IPS DF 6.9 (cell line): ENCODE measurements at places on chromosomes 7 and 10.
A peak's percentile ranks its signal among the peaks of the same experiment; 100 is the strongest.

- DNase-seq, result no peak
Observed at GRCh38 chr10:44300666-44301649, 83.9 kb downstream of the CXCL12 start.

GRCh38 chr7:76123316-76123715 lies 75.4 kb downstream of the MDH2 start:
- DNase-seq, result no peak

DNA sequence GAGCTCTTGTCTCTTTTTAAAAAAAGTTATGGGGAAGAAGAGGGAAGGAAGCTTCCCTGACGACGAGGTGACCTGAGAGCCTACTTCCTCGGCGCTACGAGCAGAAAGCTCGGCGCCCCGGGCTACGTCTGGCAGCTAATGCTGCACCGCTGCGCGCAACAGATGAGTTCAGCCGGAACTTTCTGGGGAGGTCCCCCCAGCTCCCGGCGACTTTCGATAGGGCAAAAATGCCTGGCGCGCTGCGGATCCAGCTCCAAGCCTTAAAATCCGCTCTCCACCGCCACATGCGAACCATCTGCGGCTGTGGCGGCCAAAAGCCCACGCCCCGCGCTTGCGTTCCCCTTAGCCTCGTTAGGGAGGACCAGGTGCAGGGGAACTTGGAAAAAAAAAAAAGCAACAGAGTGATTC lies 621 bp downstream of the P4HA1 start:
- no peak for DNase-seq

- DNase-seq, result no peak
Observed at GRCh38 chr7:96401200-96401599, 79.3 kb upstream of the SLC25A13 start.

DNA sequence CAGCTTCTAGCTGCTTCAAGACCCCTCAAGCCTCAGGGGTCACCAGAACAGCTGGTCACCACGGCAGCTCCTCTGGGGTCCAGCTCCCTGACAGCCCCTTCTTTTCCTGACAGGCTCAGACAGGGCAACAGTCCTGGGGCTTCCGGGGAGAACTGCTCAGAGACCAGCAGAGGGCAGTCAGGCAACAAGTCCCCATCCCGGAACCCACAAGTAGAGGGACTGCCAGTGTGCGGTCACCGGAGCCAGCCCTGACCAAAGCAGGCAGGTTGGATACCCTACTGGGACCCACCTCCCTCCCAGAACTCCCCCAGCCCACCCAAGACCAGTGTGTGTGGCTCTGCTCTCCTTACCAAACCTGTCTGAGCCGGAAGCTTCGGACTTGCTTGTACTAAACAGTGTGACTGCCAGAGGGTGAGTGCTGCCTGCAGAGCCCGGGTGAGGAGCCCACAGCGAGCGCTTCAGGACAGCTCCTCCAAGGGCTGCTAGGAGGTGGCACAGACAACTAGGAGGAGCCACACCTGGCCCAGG lies 40.3 kb downstream of the YKT6 start:
- peak; percentile 45 for DNase-seq

DNA sequence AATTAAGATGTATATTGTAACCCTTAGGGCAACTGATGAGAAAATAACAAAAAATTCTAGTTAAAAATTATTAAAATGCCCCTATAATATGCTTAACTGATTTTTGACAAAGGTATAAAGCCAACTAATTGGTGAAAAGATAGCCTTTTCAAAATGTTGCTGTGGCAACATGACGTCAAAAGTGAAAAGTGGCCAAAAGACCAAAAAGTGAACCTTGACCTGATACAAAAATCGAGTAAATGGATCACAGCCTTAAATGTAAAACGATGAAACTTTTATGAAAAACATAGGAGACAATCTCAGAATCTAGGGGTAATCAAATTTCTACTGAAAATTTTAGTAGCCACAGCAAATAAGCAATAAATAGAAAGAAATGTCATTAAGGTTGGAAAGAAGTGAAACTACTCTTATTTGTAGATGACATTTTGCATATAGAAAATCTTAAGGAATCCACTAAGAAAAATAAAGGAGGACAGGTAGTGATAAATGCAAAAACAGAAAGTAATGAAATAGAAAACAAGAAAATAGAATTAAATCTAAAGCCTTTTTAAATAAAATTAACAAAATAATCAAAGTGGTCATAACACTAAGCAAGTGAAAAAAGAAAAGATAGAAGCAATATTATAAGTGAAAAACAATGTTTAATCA lies 285.6 kb downstream of the ADK start:
- no peak for DNase-seq

- DNase-seq, result no peak
Observed at GRCh38 chr7:77684030-77684429, 12.2 kb upstream of the RSBN1L start.

- DNase-seq, result peak; percentile 43
Observed at GRCh38 chr7:1176891-1177373, 16.9 kb upstream of the ZFAND2A start.

- DNase-seq, result no peak
Observed at GRCh38 chr10:132541601-132542011, 4.0 kb downstream of the INPP5A start.

GRCh38 chr7:120043250-120043649 lies 229.7 kb upstream of the KCND2 start:
- DNase-seq, result no peak

GRCh38 chr10:86711513-86712316 lies 43.4 kb downstream of the LDB3 start:
- no peak for DNase-seq

DNA sequence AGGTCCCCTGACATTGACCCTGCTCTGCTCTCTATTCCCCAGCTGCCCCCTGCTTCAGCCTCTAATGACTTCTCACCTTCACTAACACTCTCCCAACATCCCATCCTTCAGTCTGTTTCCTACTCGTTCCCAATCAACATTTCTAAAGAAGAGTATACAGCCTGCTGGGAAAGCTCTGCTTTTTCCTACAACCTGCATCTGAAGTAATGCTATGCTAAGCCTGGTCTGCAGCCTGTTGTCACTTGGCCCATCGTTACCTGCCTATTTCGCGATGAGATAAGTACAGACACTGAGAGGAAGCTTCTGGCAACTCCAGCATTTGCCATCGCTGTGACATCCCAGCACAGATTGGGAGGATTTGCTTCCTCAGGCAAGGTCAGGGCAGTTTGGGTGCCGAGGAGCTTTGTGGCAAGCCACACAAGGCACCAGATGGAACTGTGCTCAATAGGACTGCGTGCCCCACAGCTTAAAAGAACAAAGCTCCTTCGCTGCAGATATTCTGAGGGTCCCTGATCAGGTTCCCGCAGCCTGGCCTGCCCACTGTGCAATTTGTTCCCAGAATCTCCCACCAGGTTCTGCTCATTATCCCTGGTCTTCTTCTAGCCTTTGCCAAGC lies 51.4 kb downstream of the PKD1L1 start:
- no peak for DNase-seq

DNA sequence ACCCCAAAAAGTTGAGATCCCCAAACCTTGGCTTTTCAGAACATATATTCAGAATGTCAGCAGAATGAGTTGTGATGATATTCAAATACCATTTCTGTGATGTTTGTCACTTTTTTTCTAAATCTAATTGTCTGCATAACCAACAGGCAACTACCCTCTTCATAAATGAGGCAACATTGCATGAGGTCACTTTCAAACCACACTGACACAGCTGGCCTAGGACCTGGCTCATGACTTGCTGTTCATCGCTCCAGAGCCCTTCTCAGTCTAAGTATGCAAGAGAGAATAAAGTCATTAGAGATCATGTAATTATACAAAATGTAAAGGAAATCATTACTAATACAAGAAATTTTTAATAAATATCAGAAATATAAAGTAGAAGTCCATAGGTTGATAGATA lies 681.9 kb downstream of the GRM8 start:
- DNase-seq, result no peak

DNA sequence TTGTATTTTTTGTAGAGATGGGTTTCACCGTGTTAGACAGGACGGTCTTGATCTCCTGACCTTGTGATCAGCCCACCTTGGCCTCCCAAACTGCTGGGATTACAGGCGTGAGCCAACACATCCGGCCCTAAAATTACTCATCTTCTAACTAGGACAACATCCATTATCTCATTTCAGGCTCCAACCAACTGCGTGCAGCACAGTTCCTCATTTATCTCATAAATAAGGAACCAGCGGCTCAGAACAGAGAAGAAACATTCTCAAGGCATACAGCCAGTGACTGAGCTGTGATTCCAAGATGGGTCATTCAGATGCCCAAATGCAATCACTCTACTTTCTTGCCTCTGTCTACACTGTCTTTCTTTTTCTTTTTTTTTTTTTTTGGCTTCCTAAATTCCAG lies 356.1 kb downstream of the ELMO1 start:
- no peak for DNase-seq

- DNase-seq, result no peak
Observed at GRCh38 chr10:122098924-122099323, 110.0 kb downstream of the TACC2 start.
